Activated T-cell treated with anti-CD3 and anti-CD28 coated beads, Interleukin-2, amount 50 U/mL, for 72 hours (primary cell): ENCODE measurements at places on chromosomes 4 and X.

GRCh38 chrX:145292218-145292617, 44.9 kb downstream of the SPANXN1 start:
- DNase-seq, result no peak

DNA sequence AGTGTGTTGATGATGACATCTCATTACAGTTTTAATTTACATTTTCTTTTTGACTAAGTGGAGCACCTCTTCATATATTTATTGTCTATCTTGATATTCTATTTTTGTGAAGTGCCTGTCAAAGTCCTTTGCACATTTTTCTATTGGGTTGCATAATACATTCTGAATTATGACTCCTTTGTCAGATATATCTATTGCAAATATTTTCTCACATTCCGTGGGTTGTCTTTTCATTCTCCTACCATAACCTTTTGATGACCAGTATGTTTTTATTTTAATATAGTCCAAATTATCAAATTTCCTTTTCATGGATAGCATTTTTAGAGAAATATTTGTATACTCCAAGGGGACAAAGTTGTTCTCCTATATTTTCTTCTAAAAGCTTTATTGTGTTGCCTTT, 126.4 kb downstream of the PJA1 start:
- DNase-seq, result no peak

DNA sequence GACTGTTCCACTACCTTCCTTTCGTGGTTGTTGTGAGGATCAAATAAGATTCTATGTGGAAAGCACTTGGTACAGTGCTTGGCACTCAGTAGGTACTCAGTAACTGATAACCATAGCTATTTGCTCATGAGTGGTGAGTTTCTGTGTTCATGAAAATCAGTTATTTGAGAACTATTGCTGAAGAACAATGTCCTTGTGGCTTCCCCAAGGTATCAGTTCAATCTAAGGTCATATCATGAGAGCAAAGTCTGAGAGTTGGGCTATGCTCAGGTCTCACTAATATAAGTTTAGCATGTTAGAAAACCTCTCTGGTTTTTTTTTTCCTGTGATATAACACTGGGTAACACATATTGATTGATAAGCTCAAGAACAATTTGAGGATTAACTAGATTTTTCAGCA, 147.8 kb downstream of the GRIA3 start:
- DNase-seq, result no peak

- DNase-seq, result no peak
These were observed 743 bp downstream of the NKAP start for GRCh38 chrX:119942831-119943184.

DNA sequence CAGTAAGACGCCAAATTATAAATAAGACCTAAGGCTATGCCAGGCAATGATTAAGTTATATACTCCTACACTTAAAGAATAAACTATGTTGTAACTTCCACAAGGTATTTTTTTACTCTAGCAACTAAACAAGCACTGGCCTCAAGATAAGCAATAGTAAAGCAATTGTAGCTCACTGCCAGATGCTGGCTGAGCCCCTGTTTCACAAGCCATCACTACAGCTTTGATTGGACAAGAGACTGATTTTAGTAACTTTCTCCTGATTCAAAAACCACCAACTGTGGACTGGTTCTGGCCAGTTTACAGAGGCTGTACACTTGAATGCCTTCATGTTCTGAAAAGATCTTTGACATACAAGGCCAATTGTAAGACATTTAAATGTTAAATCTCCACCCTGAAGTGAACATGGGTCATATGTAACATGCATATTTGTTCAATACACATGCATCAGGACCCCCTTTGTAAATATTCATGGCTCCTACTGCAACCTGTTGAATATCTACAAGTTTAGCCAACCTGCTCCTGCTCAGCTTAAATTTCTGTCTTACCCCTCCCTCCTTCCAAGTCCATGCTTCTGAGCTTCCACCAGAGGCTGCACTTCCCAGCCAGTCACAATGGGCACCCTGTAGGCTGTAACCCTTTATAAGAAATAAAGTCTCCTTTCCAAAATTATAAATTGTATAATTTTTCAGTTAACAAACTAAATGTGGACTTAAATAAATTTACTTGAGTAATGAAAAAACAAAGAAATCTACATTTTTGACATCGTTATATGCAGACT, 423.6 kb downstream of the ANKRD50 start:
- no peak for DNase-seq

DNA sequence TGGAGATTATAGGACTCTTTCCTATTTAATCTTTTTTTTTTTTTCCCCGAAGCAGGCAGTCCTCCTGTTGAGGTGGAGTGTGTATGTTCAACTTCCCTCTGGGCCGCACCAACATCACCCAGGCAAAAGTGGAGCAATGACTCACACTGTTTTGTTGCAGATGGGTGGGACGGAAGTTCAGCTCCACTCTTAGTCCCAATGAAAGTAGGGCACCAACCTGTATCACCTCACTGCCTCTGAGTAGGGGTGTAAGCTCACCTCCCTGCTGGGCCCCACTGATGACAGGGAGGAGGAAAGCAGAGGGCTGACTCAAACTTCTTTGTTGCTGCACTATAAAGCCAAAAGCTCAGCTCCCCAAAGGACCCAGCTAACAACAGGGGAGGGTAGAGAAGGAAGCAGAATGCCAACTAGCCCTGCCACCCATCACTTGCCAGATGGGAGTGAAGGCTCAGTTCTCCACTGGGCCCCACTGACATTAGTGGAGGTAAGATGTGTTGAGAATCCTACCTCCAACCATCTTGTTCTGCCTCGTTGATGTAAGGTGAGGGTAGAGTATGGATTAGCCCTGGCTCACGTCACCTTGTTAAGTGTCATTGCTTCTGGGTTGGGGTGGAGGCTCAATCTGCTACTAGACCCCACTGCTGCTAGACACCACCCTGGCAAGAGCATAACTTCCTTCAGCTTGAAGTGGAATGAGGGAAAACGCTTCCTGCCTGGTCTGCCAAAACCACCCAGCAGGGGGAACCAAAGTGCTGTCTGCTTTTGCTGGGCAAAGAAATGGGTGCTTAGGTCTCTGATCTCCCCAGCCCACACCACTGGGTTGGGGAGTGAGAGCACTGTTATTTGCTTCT, 14.1 kb downstream of the RPS6KA3 start:
- peak; percentile 65 for DNase-seq

DNA sequence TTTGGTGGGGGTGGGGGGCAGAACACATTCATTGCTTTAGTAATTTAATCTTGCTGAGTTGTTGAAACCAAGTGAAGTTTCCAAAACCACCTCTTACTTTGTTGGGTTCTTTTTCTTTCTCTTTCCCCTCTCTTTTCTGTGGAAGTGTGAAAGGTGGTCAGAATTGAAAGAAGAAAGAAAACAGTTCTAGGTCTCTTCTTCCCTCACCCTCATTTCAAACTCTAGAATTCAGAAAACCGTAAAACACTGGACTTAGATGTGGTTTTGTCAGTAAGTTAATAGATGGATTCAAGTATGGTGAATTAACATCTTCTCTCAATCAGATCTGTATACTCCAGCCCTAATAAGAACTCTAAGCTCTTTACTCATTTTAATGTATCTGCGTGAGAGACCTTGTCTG, 23.7 kb downstream of the PLP1 start:
- no peak for DNase-seq

DNA sequence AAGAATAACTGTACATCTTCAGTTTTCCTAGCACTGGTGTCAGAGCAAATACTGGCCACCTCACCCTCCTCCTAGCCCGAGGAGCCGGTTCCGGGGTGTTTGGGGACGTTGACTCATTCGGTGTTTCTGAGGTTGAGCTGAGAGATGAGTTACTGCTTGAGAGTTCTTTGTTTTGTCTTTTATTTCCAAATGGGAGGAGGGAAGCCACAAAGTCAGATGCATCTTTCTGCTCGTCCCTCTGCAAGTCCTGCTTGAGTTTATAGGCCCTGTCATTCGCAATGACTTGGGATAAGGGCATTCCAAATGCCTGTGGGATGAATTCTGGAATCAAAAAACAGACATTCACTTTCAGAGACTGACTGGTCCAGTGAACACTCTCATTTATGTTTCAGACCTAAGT, 77.5 kb downstream of the HCCS start:
- peak; percentile 5 for DNase-seq

DNA sequence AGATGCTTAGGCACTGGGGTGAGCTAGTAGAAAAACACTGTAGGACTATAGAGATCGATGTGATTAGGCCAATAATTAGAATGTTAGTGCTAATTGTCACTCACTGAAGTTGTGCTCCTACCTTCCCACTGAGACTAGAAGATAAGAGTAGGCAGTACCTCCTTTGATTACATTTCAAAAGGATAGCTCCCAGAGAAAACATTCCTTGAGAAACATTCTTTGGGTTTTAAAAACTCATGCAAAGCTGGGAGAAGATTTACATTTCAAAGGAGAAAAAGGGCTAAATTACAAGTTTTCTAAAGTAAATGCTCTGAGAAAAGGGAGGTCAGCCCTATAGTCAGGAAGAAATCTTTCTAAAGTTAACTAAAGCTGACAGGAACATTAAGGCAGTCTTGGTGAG, 860.3 kb upstream of the NDST4 start:
- no peak for DNase-seq

DNA sequence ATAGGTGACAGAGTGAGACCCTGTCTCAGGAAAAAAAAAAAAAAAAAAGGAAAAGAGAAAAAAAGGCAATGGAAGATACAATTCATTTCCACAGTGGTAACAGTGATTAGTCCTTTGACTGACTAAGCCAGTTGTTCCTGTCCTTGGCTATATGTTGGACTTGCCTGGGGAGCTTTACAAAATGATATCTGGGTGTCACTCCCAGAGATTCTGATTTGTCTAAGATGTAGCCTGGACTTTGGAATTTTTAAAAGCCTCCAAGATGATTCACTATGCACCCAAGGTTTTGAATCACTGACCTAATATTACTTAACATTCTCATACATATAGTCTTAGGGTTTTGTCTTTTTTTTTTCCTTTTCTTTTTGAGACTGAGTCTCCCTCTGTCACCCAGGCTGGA, 16.9 kb downstream of the HELQ start:
- no peak for DNase-seq

- DNase-seq, result no peak
These were observed 16.5 kb downstream of the ADH6 start for GRCh38 chr4:99202536-99202935.

DNA sequence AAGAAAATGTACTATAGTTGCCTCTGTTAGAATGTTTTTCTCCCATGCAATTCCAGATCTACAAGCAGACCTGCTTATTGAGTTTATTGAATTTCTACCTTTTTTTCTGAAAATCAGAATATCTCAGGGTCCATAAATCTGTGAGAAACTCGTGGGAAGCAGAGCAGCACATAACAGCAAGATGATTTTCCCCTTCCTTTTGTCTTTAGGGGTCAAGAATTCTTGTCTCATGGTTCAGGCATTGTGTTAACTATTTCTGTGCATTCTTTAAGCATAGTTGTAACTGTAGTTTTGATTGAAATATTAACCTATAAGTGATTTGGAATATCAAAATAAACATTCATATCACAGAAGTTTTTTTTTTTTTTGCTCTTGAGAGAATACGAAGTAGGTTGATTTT, 11.4 kb downstream of the EDNRA start:
- DNase-seq, result no peak

- no peak for DNase-seq
These were observed 2.7 kb upstream of the NALF2 start for GRCh38 chrX:69501429-69501828.
